ENCODE measurements at places on chromosomes 6 and 20.

DNA sequence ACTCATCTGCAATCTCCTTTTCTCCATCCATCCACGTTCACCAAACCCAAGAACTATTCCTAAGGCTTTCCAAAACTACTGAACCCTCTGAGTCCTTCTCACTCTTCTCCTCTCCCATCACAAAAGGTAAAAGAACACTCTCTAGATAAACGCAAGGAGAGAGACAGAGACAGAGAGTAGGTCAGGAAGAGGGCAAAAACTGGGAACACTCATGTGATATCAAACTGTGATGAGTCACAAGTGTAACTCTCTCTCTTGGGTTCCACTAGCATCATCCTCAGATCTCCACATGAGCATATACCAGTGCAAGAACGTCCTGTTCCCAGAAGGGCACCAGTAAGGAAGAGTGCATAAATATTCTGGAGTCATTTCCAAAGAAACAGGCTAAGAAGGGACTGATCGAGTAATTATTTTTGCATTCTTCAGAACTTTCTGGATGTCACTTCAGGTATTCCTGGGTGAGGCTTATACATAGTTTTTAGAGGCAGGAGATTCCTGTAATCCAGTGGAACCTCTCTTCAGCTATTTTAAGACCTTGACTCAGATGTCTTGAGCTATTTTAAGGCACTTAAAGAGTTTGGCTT lies 47.3 kb upstream of the STXBP5 start:
- no peak for DNase-seq

GRCh38 chr6:116812051-116812650 lies 16.7 kb downstream of the GPRC6A start:
- no peak for DNase-seq

GRCh38 chr6:155274106-155274505 lies 10.3 kb downstream of the CLDN20 start:
- DNase-seq: no peak

DNA sequence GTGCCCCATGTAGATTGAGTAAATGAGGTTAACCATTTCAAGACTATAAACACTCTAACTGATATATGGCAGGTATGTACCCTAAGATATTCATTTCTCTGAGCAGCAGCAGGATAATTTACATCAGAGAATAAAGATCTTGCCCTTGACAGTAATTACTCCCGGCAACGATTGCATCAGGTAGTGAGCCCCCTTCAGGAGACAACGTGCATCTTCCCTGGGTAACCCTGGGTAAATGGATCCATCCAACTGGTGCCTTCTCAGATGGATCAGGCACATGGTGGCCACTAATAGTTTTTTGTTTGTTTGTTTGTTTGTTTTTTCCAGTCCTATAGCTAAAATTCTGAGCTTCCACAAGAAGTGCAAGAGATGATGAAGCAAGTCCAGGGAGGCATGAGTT lies 469.4 kb upstream of the SLC35B3 start:
- no peak for DNase-seq

GRCh38 chr6:105305521-105305920 lies 97.4 kb downstream of the PREP start:
- no peak for DNase-seq

- DNase-seq: no peak
Observed at GRCh38 chr6:168016721-168017525, 19.5 kb downstream of the KIF25 start.
